IMR-90 (cell line): ENCODE measurements at places on chromosomes 7 and 10. TPM values are rescaled to one million over a fixed set of nuclear protein-coding genes. Genes with fewer than 3 reads are reported as not detected.
A peak's percentile ranks its signal among the peaks of the same experiment; 100 is the strongest.

DNA sequence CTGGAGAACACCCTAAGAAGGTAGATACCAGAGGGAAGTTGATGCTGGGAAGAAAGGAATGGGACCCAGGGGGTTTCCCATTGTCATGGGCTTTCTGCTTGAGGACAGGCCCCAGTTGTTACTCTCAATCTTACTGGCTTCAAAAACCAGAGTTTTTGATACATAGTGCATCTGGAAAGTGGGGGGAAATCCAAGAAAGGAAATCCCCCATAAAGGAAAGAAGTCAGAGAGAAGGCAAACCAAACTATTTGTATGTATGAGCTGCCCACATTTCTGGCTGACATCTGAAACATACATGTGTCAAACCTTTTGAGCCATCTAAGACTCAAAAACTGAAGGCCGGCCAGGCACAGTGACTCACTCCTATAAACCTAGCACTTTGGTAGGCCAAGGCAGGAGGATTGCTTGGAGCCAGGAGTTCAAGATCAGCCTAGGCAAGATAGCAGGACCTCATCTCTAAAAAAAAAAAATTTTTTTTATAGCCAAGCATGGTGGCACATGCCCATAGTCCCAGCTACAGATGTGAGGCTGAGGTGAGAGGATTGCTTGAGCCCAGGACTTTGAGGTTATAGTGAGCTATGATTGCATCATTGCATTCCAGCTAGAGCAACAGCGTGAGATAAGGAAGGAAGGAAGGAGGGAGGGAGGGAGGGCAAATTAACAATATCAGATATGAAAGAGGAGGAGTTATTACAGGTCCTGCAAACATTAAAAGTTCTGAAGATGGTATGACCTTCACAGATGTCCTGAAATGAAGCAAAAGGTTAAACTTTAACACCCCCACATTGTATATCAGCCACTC is 6.7 kb upstream of the COA1 start:
- peak; percentile 37 for DNase-seq

VSTM2A gene
- total RNA-seq, result not detected in 2 replicates

DNA sequence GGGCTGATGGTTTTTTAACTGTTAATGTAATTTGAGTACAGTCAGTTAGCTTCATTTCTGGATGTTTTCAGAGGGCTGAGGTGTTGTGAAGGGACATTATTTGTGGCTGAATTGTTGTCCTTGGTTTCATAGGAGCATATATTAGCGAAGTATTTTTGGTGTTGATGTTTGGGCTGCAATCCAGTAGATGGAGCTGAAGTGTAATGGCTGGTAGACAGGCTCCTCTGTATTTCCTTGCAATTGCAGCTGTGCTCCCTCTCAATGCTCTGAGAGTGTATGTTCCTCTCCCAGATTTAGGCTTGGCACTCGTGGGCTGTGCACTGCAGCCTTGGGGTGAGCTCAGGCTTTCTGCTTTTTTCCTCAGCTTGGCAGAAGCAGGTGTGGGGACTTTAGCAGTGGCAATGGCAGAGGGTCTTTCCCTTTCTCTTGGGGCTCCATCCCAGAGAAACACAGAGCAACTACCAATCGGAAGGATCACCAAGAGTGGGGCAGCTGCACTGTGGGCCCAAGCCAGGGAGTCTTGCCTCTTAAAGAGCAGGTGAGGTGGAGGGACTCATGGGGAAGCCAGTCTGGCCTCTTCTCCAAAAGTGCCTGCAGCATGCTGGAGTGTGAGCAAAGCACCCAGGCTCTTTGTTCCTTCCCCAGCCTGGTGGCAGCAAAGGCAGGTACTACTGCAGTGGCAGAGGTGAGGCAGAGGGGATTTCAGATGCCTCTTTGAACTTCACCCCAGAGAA is 544.4 kb downstream of the SH2D4B start:
- peak; percentile 12 for DNase-seq

EN2 gene
- total RNA-seq, result not detected in 2 replicates

GRCh38 chr10:69845574-69846292 is 44.0 kb downstream of the COL13A1 start:
- DNase-seq, result peak; percentile 42

GRCh38 chr10:124088915-124089314 is 4.5 kb downstream of the CHST15 start:
- no peak for DNase-seq
